ENCODE measurements at places on chromosomes 2 and 18.

GRCh38 chr2:181363164-181363563 is 94.0 kb upstream of the ITGA4 start:
- DNase-seq: no peak

GRCh38 chr2:134306521-134306920 is 52.6 kb downstream of the MGAT5 start:
- no peak for DNase-seq

DNA sequence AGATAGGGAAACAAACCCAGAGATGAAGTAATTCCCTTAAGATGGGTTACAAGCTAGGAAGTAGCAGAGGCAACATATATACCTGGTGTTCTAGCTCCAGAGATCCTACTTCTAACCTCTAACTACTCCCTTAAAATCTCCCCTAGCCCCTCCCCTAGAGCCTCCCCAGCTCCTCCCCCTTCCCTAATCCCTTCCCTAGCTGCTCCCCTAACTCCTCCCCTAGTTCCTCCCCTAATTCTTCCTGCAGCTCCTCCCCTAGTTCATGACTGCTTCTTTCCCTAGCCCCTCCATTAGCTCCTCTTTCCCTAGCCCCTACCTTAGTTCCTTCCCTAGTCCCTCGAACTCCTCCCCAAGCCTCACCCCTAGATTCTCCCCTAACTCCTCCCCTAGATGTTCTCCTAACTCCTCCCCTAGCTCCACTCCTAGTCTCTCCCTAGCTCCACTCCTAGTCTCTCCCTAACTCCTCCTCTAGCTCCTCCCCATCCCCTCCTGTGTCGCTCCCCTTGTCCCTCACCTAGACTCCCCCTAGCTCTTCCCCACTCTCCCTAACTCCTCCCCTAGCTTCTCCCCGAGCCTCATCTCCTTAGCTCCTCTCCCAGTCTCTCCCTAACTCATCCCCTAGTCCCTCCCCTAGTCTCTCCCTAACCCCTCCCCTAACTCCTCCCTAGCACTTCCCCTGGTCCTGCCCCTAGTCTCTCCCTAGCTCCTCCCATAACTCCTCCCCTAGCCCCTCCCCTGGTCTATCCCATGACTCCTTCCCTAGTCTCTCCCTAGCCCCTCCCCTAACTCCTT is 108.9 kb downstream of the CD226 start:
- DNase-seq: no peak

- DNase-seq: no peak
Measured at GRCh38 chr18:78505851-78506461, 473.7 kb upstream of the SALL3 start.

DNA sequence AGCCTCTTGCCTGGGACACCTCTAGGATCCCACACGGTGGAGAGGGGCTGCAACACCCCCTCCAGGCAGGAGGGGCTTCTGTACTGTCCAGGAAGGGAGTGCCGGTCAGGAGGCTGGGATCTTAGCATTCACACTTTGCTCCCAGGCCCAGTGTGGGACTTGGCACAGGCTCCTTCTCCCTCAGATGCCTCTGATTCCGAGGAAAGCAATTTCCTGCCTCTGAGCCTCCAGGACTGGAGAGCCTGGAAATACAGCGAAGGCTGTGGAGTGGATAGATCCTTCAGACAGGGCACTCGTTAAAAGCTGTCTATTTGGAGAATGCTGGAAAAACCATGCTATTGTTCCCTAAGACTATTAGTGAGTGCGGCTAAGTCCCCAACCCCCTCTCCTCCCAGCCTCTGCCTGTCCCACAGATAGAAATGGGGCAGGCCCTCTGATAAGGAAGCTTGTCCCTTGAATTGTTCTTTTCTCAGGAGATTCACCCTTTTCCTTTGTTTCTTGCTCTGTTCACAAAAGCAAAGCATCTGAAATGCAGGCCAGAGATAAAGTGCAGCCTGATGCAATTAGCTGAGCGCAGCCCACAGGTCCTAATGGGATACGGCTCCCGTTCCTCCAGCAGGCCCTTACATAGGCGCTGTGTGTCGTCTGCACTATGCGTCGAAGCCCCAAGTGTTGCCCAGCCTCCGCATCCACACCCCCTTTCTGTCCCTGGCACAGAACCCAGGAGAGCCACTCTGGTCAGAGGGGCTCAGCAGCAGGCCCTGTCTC is 252.2 kb downstream of the KLHL29 start:
- no peak for DNase-seq

DNA sequence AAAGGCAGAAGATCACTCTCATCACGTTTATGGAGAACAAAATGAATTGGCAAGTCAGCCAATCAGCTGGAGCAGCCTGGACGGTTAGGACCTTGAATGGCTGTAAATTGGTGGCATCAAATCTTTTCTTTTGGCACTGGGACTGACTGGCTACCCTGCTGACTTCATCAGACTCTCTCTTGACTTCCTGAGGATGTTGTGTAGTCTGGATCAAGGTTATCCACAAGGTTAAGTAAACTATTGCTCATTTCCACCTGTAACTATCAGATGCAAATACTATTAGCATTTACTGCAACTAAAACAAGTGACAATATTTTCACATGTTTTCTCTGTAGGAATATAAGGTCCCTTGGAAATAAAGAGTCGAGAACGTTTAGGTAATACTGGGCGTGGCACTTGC is 134.3 kb upstream of the RASGRP3 start:
- DNase-seq: no peak

- DNase-seq: no peak
Measured at GRCh38 chr2:182064019-182064778, 78.5 kb downstream of the PPP1R1C start.

GRCh38 chr2:86281066-86281700 is 56.2 kb downstream of the REEP1 start:
- DNase-seq: no peak

- no peak for DNase-seq
Measured at GRCh38 chr2:9757501-9758264, 85.6 kb upstream of the TAF1B start.

DNA sequence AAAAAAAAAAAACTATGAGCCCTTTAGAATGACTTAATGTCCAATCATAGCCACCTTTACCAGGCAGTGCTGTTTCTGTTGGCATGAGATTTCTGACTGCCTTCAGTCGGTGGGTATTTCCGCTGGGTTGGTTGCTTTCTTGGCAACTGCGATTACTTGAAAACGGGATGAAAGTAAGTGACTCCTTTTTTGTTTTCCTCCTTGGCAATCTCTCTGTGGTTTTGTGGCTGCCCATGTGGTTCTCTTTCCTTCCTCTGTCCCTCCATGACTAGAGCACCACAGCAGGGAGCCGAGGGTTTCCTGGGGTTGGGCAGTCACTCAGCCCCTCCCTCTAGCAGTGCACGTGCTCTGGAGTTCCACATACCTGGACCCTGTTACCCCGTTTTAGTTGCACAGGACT is 112.1 kb downstream of the KLHL29 start:
- no peak for DNase-seq

DNA sequence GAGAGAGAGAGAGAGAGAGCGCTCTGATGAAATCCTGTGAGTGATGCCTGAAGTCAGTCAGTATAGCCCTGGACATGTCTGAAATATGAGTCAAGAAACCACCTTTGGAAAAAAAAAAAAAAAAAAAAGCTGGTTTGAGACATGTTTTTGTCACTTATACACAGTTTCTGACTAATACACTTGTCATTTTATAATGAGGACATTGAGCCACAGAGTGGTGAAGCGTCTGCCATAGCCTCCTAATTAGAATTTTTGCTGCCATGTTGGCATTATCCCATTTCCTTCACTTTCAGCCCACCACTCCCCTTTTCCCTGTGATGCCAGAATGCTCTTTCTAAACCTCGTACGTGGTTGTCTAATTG is 15.7 kb upstream of the MYO3B start:
- DNase-seq: no peak

DNA sequence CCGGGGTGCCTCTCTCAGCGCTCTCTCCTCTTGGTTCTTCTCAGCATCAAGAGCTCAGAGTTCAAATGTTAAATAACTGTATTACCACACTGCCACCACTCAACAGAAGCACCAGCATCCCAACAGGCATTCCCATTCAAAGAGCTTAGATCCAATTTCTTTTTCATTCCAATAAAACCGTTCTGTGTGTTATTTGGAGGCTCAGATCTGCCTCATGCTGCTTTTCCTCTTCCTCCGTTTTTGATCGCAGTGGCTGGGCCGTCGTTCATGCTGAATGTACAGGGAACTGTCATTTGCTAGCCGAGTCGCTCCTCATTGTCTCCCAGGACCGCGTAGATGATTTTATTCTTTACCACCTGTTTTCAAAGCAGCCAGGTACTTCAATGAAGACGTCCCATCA is 798.9 kb upstream of the SALL3 start:
- no peak for DNase-seq

DNA sequence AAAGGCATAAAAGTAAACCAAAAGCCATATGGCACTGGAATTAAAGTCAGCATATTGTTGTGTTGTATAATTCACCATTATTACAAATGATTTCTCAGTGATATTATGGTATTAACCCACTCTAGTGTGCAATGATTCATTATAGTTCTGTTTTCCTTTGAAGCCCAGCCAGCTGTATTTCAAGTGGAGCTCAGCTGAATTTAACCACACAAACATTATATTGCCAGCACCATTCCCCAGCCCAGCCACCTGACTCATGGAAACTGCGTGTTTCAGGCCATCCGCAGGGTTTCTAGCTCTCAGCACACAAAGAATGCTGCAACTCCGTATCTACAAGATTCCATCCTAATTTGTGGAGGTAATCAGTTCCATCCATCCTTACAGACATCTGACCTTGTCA is 166.8 kb upstream of the CHAC2 start:
- DNase-seq: no peak

DNA sequence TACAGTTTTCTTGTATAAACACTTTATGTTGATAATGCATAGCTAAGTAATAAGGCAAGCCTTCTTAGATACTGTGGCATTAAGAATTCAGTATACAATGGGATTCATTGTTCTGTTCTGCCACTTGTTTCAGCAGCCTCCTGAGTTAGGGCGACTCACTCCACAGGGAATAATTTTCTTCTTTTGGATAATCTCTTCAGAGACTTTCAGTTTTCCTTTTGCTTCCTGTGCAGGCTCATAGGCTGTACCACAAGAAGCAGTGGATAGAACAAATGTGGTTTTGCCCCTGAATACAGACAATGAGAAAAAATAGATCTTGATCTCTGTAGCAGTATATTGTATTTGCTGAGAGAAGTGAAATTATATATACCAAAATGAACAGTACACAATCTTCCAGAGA is 298.0 kb downstream of the ZNF407 start:
- DNase-seq: no peak

GRCh38 chr18:59512025-59512755 is 153.1 kb upstream of the LMAN1 start:
- no peak for DNase-seq

DNA sequence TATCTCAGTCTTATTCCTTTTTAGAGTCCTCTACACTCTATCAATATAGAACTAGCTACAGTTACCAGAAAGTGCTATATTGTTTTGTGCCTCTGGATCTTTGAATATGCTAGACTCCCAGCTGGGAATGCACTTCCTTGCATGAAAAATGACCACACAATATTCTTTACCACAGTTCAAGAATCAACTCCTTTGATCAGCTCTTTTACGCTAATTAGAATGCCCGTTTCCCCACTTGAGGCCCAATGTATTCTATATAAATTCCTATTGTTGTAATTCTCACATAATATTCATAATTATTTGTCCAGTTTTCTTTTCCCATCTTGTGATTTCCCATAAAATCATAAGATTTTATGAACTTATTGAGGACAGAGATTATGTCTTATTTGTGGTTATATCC is 142.2 kb downstream of the UBE2E3 start:
- no peak for DNase-seq

DNA sequence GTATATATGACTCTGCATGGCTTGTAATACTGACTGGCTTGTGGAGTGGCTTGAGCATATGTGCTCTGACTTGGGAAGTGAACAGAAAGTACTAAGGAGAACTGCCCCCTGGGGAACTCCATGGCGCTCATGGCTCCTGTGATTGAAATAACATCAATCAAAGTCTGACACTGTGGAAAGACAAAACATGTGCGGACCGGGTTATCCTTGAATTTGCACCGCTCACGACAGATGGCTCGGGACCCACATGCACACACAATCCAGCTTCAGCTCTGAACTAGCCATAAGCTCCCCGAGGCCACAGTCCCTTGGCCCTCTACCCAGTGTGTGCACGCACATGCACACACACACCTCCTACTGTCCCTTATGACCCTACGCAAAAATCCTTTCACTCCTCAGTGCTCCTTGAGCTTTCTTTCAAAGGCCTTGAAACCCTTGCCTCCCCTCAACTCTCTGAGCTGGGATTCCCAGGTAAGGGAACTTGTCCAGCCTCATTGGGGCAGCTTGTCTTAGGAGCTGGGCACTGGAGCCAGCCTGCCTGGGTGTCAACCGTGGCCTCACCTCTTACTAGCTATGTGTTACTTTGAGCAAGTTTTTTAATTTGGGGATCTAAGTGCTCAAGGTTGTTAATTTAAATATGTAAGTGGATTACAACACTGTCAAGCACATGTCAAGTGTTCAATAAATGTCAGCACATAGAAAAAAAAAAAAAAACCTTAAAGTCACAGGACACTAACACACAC is 43.6 kb downstream of the MRPS5 start:
- no peak for DNase-seq

GRCh38 chr2:17387591-17387990 is 130.6 kb downstream of the RAD51AP2 start:
- DNase-seq: no peak

Data from stimulated activated CD4-positive, alpha-beta T cell treated with anti-CD3 and anti-CD28 coated beads, TNF-alpha, amount 100 ng/mL, for 1 hour (primary cell).